ENCODE measurements at places on chromosomes 3 and 15.

GRCh38 chr3:42711491-42712343 is 9.1 kb upstream of the HHATL start:
- no peak for DNase-seq

DNA sequence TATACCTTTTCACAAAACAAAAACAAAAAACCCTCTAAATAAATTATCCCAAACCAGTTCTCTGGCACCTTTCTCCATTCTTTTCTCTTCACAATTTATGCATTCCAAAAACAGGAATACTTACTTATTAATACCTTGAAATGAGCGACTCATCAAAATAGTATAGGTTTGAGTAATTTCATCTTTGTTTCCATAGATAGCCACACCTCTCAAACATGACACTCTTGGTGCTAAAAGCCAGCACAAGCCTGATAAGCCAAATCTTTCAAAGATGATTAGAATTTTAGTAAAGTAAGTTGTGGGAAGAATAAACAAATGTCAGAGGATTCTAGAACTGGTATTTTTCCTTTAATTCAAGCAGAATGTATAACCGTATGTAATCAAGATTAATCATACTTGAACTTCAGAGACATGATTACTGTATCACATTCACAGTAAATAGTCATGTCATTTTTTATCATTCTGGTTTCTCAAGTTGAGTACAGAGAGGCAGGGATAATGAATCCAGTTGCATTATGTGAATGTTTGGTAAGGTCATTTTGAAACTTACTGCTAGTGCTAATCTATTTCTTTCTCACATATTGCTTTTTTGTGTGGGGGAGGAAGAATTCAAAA is 12.1 kb upstream of the WDR5B start:
- DNase-seq = no peak

- DNase-seq = peak; percentile 83
These were observed at the start of gene CAPN7 for GRCh38 chr3:15205934-15206661. CAPN7 (plus strand) TSS chr3:15206246; CDS start chr3:15206496, 250 bp downstream.

DNA sequence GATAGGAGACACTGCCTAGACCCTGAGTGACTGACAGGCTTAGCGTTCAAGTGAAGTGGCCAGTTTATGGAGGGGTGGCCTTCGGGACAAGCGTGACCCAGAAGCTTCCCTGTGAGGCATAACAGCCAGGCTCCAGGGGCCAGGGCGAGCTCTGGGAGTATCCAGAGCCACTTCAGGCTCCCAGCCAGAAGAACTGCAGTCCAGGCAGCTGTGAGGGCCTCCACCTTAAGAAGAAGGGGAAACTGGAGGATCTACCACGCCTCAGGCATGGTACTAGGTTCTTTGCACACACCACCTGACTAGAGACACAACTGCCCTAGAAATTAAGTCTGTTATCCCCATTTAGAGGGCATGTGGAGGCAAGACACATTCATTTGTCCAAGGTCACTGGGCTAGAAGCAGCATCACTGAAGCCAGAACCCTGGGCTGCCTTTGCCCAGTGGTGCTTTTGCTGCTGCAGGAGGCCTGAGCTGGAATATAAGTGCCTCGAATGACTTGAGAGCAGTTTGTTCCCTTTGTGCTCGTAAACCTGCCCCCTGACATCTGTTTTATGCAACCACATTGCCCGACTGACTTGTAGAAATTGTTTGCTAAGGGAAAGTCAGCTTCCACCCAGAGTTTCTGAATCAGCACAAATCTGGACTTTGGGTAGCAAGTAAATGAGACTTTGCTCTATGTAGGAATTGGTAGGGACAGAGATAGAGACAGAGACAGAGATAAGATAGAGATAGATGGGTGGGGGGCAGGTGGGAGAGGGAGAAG is 23.3 kb downstream of the RASGRF1 start:
- DNase-seq = no peak

GRCh38 chr15:49734831-49735508 is 114.1 kb downstream of the DTWD1 start:
- DNase-seq = no peak

GRCh38 chr15:66848686-66849392 is 146.8 kb downstream of the SMAD6 start:
- no peak for DNase-seq

GRCh38 chr3:177475356-177475665 is 278.0 kb upstream of the TBL1XR1 start:
- DNase-seq = no peak

GRCh38 chr15:75043509-75044257 is 20.3 kb downstream of the PPCDC start:
- DNase-seq = peak; percentile 98

DNA sequence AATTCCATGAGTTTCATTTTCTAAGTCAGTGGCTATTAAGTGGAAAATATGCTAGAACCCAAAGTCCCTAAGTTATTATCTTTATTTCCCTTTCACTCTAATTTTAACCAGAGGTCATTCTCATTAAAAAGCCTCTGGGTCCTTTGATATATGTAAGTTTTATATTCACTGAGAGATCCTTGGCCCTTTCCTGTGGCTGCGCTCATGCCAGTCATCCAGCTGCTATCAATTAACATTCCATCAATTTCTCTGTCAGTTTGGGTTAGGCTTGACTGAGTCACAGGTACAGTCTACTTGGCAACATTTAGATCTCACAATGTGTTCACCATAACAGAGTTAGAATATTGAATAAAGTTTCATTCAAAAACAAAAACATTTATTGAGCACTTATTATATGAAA is 58.0 kb upstream of the FBN1 start:
- DNase-seq = no peak

DNA sequence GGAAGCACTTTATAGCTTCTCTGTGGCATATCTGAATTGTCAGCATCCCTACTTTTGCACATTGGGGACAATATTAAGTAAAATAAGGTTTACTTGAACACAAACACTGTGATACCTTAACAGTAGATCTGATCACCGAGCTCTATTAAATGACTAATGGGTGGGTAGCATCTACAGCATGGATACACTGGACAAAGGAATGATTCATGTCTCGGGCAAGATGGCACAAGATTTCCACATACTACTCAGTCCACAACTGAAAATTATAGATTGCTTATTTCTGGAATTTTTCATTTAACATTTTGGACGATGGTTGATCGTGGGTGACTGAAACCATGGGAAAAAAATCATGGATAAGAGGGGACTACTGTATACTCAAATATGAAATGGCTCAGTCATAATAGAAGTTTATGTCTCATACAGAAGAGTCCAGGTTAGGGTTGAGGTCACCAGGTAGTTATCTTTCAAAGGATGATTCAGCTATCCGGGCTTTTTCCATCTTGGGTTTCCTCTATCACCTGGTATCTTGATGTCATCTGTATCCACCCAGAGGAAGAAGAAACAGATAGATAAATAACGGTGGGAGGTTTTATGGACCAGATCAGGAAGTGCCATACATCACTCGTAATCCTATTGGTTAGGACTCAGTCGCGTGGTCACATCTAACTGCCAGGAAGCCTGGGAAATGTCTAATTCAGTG is 320.0 kb upstream of the RARB start:
- DNase-seq = no peak

DNA sequence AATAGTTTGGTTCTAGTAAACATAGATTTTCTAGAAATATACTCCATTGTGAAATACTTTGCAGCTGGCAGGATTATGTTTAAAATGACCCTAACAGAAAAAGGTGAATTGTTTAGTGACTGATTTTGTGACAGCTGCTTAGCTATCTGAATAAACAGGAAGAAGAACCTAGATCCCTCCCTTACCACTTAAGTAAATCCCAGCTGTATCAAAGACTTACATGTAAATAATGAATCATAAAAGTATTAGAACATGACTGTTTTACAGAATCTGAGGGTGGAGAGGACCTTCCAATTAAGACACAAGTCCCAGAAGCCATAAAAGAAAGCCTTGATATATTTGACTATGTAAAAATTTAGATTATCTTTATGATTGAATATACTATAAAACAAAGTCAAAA is 15.9 kb downstream of the SLC49A4 start:
- DNase-seq = no peak

DNA sequence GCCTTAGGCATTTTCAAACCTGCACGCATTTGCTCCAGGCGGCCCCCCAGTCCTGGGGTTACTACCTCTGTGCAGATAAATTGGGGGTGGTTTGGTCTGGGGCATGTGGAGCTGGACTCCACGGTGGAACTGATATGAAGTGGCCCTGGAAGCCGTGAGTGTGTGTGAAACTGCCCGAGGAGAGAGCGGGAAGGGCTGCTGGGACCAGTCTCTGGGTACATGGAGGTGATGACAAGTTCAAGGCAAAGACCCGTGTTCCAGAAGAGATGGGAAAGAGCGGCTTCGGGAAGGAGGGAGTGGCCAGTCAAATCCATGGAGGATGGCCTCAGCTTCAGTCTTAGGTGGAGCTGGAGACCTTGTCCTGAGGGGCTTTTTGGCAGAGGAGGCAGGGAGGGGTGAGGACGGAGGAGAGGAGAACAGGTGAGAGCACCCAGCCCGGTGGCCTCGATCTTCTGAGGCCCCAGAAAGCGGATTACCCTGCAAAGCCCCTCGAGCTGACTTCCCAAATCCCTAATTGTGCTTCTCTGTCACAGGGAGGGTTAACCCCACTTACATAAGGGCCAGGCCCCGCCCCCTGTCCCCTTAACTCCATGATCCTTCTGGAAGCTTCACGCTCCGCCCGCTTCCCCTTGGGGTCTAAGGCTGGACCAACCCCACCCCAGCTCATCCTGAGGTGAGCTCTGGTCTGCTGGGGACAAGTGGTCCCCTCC is 1.9 kb upstream of the NR2E3 start:
- DNase-seq = no peak

GRCh38 chr3:45646051-45646585 is 43.1 kb upstream of the SACM1L start:
- DNase-seq = no peak

GRCh38 chr3:118057086-118057485 is 977.6 kb downstream of the IGSF11 start:
- no peak for DNase-seq

- DNase-seq = no peak
These were observed 6.5 kb downstream of the CCDC33 start for GRCh38 chr15:74242441-74243185.

GRCh38 chr3:31974964-31975363 is 6.1 kb downstream of the OSBPL10 start:
- DNase-seq = no peak

DNA sequence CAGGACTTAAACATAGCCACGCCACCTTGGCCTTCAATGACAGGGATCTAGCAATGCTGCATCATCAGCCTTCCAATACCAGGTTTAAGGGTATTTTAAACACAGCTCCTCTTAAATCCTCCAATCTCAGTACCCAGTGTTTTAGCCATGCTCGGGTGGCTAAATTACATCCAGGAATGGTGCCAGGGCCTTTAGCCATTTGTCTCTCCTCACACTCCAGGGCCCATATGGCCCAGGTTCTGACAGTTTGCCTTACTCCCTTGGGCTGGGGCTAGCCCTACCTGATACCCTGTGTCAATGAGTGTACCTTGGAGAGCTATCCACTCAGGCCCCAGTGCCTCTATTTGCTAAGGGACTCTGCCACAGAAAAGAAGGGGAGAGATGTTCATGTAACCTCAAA is 29.4 kb downstream of the ZNF589 start:
- DNase-seq = no peak

GRCh38 chr15:85500060-85500708 is 119.8 kb downstream of the AKAP13 start:
- no peak for DNase-seq

DNA sequence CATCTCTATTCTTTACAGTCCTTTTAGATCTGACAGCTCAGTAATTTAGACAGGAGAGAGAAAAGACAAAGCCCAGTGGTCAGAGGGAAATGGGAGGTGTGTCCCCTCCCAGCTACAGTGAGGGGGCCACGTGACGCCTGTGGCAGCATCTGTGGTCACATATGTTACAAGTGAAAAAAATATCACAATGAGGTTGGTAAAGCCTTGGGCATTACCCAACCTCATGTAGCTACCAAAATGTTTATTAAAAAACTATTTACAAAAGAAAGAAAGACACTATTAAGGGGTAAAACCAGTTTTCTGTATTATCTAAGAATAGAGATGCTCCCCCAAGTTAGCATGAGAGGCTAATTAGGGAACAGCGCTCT is 42.9 kb upstream of the PLCL2 start:
- DNase-seq = no peak

DNA sequence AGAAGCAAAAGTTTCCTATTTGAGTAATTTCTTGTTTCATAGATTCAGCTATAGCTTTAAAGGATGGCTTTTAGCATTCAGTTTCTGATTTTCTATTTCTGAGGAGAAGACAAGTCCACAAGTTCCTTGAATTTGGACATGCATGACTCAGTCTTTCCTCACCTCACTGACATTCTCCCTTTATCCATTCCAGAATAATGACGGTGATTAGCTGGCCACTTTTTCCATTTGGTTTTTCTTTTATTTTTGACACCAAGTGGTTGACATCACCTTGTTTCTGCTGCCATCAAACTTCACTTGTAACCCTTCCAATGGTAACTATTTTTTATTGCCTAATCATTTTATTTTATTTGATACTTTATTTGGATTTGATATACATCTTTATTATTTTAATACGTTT is 404.4 kb upstream of the KCNMB2 start:
- no peak for DNase-seq

- DNase-seq = no peak
These were observed 510.0 kb downstream of the ROBO1 start for GRCh38 chr3:79257791-79258190.

DNA sequence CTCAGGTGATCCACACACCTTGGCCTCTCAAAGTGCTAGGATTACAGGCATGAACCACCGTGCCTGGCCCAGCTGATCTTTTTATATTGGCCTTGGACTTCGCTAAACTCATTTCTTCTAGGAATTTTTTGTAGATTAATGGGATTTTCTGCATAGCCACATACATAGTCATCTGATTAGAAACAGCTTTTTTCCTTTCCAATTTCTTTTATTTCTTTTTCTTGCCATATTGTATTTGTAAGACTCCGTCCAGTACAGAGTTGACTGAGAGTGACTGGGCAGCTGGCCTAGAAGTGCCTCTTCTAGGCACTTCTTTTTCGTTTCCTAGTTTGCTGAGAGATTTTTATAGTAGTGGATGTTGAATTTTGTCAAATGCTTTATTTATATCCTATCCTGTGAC is 37.4 kb downstream of the ARIH1 start:
- DNase-seq = no peak

DNA sequence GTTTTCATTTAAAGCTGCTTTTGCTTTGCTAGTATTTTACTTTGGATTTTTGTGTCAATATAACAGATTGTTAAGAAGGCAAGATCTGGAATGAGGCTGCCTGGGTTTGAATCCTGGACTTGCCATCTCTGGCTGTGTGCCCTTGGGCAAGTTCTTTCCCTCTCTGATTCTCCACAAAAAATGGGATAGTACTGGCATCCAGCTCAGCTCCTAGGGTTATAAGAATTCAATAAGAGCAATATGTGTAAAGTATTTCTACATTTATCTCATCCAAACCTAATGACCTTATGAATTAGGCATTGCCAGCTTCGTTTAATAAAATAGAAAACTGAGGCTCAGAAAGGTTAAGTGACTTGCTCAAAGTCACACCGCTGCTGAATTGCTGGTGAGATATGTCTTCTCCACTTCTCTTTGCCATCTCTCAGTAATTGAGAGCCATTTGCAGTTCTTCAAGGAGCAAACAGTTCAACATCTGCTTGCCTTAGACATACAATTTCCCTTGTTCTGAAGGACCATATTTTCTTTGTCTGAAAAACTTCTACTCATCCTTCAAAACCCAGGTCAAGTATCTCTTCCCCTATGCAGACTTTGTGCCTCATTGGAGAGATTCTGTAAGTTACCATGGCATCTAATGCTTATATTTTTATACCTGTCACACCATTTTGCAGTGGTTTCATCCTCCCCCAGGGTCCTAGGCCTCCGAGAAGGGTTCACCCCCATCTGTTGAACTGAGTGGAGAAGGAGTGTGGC is 80.8 kb upstream of the TLE3 start:
- DNase-seq = no peak

GRCh38 chr3:63876260-63876659 is 12.6 kb downstream of the ATXN7 start:
- no peak for DNase-seq

Data from AG04450 (cell line).